Left lobe of liver (tissue), 2 donors: ENCODE measurements at places on chromosomes 7 and 10. TPM values are rescaled to one million over a fixed set of nuclear protein-coding genes. Genes with fewer than 3 reads are reported as not detected.

Gene SH2B2
- total RNA-seq, result 3.0 TPM

GRCh38 chr7:28245123-28245878, 64.7 kb upstream of the JAZF1 start:
- DNase-seq, result no peak

Gene COL1A2
- total RNA-seq, result 11.8 TPM

Gene AOAH
- total RNA-seq, result 3.3 TPM

DNA sequence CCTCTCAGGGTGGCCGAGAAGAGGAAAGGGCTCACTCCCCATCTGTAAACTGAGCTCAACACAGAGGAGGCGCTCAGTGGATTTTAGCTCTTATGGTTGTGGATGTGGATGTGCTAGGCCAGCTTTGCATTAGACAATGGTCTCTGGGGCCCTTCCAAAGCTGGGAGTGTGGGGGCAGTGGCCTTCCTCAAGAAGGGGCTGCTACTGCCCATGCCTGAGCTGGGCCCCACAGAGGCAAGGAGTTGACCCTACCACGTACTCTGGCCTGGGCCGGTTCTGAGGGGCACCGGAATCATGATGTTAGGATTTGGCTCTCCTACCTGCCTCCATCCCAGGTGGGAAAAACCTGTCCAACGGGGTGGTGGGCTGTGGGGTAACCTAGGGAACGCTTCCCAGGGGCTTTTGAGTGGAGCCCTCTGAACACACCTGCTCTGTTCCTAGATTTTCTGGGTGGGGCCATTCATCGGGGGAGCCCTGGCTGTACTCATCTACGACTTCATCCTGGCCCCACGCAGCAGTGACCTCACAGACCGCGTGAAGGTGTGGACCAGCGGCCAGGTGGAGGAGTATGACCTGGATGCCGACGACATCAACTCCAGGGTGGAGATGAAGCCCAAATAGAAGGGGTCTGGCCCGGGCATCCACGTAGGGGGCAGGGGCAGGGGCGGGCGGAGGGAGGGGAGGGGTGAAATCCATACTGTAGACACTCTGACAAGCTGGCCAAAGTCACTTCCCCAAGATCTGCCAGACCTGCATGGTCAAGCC, 11.5 kb downstream of the AQP1 start:
- peak; percentile 40 for DNase-seq
